Neural progenitor cell (in vitro differentiated cells): ENCODE measurements at places on chromosomes 7 and 10. TPM values are rescaled to one million over a fixed set of nuclear protein-coding genes. Genes with fewer than 3 reads are reported as not detected.

DNA sequence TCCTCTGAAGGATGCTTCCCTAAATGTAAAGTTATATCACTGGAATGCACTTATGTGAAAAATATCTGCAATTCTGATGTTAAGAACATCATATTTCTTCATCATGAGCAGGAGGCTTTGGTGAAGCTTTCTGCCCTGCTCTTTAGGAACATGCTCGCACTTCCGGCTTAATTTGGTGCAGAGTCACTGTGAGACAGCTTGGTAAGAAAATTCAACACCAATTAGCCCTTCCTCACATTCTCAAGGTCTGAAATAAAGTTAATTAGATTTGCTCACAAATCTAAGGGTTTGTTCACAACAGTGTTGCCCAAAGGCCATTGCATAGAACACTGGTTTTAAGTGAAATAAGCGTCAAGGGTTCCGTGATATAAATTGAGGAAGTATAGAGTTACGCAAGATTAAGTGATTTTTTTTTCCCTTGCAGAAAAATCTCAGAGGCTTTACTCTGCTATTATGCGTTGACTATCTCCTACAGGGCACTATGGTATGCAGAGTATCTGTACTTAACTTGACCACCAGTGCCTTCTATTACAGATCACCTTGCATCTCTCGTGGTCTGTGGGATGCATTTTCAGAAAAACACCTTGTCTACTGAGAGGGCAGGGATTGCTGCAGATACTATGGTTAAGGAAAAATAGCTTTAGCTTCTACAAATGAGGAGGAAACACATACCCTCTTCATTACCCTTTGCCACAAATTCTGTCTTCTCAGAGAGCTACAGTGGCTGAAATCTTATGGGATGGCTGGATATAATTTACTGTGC, 953.9 kb downstream of the TYW1 start:
- no peak for DNase-seq

DNA sequence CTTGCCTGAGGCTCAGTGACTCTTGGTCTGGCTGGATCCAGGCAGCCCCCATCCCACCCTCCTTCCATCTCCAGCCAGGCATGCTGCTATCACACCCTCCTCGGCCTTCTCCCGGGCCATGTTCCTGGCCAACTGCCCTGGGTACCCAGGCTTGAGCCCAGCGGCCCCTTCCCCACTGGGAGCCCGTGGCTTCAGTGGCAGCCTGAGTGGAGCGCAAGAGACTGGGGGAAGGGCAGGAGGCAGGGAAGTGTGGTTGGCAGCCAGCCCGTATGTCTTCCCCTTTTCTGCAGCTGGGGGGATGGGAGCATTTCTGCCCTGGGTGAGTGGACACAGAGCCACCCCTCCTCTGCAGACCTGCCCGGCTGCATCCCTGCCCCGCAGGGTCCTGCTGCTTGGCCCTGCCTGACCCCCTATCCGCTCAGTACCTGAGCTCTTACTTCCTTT, 148.5 kb downstream of the ARHGAP22 start:
- DNase-seq, result no peak

DNA sequence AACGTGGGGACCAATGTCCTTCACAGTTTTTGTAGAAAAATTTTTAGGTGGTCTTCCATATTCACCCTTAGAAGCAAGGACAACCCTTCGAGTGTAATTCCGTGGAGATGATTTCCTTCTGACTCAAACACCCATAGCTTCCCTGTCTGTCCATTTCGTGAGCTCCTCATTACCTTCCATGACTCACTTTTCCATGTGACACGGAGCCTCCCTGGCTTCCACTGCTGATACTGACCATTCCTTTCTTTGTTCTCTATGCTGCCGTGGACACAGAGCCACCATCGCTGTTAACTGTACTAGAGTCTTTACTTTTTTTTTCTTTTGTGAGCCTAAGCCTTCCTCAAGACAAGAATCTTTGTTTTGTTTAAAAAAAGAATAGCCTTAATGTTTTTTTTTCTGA, 12.5 kb upstream of the ARMS2 start:
- no peak for DNase-seq

- no peak for DNase-seq
Measured at GRCh38 chr10:47354165-47354564, 6.0 kb downstream of the RBP3 start.

- DNase-seq, result no peak
Measured at GRCh38 chr7:110983822-110984456, 107.0 kb upstream of the LRRN3 start.

GRCh38 chr10:69270990-69271389, 7.3 kb upstream of the HK1 start:
- no peak for DNase-seq

GRCh38 chr10:52053497-52053896, 260.6 kb upstream of the DKK1 start:
- no peak for DNase-seq

FAM25A gene
- total RNA-seq, result not detected in 2 replicates
